ENCODE measurements at places on chromosomes 2 and 18. TPM values are rescaled to one million over a fixed set of nuclear protein-coding genes. Genes with fewer than 3 reads are reported as not detected.

- no peak for DNase-seq
Observed at GRCh38 chr2:64708829-64709228, 55.1 kb upstream of the SERTAD2 start.

DNA sequence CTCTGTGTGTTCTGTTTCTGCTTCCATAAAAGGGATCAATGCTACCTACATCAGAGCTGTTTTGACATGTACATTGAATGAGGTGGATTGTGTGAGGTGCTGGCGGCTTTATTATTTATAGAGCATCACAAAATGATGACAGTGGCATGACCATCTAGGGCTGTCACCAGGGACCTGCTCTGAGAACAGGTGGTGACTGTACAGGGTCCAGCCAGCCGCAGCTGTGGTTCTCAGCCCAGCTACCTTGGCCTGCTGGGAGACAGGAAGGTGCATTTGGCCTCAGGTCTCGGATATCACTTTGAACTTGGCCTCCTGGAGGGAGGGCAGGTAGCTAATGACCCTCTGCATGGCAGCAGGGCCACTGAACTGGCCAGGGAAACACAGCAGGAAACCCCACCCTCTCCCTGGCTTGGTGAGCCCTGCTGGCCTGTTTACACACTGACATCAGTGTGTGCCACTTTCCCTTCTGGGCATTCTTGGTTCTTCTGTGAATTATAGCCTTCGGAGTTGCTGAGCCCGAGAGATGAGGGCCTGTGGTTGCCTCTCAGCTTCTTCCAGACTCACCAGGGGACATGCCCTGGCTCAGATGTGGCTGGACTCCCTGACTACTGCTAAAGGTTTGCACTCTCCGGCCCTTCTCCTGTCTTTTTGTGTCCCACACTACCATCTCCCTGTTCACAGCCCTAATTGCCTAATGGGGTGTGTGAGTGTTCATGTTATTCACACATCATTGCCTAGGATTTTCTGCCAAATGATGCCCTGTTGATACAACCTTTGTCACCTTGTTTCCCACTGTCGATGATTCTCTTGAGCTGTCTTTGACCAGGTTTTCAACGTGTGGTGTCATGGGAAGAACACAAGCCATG lies 109.2 kb upstream of the RAB12 start:
- no peak for DNase-seq

CD8B2 gene
- total RNA-seq: not detected

DNA sequence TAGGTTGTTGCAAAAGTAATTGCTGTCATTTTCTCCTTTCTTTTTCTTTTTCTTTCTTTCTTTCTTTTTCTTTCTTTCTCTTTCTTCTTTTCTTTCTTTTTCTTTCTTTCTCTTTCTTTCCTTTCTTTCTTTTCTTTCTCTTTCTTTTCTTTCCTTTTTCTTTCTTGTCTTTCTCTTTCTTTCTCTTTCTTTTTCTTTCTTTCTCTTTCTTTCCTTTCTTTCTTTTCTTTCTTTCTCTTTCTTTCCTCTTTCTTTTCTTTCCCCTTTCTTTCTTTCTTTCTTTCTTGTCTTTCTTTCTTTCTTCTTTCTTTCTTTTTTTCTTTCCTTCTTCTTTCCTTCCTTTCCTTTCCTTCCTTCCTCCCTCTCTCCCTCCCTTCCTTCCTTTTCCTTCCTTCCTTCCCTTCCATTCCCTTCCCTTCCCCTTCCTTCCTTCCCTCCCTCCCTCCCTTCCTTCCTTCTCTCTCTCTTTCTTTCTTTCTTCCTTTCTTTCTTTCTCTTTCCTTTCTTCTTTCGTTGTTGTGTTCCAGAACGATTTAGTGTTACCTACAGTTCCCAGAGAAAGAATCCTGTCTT lies 178.9 kb downstream of the RPIA start:
- no peak for DNase-seq

OSGEPL1 gene
- total RNA-seq: 12.6 TPM

DNA sequence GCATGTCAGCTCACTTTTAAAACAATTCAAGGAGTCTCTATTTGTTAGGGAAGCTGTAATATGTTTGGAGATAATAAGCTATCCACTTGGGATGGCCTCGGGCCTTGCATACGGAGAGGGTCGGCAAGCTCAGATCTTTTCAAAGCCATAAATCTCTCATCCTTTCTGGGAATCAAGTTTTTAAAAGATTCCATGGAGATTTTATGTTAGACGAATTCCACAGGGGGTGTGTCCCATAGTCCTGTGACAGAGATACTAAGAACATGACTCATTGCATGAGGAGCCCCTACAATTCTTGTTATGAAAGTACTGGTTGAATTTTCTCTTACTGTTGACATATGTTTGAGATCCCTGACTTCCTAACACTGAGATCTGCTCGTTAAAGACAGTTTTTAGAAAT lies 108.7 kb downstream of the FEZ2 start:
- DNase-seq: no peak

GRCh38 chr2:162934191-162934590 lies 95.6 kb upstream of the KCNH7 start:
- no peak for DNase-seq

ERFE gene
- total RNA-seq: not detected

- no peak for DNase-seq
Observed at GRCh38 chr2:1584051-1584531, 160.2 kb downstream of the PXDN start.

- DNase-seq: no peak
Observed at GRCh38 chr2:106868275-106868674, 17.7 kb downstream of the ST6GAL2 start.

DNA sequence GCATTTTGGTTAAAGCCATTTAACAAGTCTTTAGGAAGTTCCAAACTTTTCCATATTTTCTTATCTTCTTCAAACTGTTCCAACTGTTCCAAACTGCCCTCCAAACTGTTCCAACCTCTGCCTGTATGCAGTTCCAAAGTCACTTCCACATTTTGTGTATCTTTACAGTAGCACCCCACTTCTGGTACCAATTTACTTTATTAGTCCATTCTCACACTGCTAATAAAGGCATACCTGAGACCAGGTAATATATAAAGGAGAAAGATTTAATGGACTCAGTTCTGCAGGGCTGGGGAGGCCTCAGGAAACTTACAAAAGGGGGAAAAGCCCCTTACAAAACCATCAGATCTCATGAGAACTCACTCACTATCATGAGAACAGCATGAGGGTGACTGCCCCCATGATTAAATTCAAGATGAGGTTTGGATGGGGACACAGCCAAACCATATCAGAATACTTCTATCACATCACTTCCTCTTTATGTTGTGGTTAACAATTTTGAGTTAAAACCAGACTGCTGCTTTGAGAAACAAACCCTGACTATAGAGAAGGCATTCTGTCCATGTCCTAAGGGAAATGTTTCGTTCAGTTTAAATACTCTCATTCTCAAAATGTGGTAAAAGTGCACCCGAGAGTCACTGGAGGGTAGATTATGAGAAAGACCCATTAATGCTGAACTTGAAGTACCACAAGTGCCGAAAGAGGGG lies 11.0 kb downstream of the IL18R1 start:
- DNase-seq: no peak

CFAP65 gene
- total RNA-seq: not detected

THSD7B gene
- total RNA-seq: 0.45 TPM

- no peak for DNase-seq
Observed at GRCh38 chr18:10160251-10160650, 246.4 kb downstream of the VAPA start.

UGT1A8 gene
- not detected for total RNA-seq

- no peak for DNase-seq
Observed at GRCh38 chr18:38221476-38222100, 656.0 kb upstream of the CELF4 start.

PROM2 gene
- 0.35 TPM for total RNA-seq

GAD1 gene
- not detected for total RNA-seq

OR6B2 gene
- total RNA-seq: not detected

DNA sequence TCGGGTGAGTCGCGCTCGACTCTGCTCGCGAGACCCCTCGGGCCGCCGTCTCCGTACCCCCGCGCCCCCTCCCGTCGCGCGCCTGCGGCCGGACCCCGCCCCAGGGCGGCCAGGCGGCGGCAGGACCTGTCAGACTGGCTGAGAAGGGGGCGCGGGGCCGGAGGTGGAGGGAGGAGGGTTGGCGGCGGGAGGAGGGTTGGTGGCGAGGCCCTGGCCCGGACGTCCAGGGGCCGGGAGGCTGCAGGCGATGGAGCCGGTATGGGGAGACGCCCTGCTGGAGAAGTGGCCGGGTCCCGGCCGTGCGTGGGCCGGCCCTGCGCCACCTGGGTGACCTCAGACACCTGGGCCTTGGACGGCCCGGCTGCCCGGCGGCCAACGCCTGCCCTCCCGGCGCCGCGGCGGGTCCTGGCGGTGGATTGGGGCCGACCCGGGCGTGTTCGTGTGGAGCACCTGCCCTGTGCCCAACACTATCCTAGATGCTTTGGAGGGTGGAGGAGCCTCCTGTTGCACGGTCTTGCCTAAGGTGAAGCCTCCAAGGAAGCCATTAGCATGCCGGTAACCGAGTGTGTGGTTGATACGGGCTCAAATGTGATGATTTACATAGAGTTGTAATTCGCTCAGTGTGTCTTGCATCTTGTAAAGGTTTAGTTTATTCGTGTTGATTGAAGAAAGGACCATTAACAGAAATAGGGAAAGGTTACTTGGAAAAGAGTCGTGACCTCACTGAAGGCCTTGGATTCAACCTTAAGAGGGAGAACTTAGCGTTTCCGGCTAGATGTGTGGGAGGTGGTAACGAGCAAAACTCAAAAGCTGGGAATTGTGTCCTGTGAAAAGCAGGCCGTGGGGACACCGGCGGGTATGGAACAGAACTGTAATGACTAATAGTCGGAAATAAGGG lies 550 bp downstream of the MYL12B start:
- no peak for DNase-seq

GRCh38 chr2:85780316-85781012 lies 26.7 kb downstream of the ATOH8 start:
- peak; percentile 30 for DNase-seq

- no peak for DNase-seq
Observed at GRCh38 chr2:20916604-20917286, 93.8 kb upstream of the LDAH start.

UPP2 gene
- not detected for total RNA-seq

ERCC3 gene
- 23.8 TPM for total RNA-seq

GRCh38 chr2:228624733-228625132 lies 443.2 kb upstream of the SPHKAP start:
- no peak for DNase-seq

DNA sequence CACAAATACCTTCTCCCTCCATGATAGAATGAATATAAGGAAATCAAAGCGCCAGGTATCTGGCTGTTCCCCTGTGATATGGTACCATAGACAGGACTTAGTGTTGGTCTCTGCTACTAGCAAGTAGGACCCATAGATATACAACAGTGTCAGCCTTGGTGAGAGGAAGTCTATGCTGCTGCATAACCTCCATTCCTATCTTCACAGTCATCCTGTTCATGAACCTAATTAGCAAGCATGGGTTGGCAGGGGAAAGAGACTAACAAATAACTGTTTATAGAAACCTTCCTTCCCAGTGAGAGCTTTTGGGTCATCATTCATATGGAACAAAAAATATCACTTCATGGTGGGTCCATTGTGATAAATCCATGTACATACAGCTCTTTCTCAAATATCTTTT lies 188.9 kb upstream of the FAM98A start:
- DNase-seq: no peak

DNA sequence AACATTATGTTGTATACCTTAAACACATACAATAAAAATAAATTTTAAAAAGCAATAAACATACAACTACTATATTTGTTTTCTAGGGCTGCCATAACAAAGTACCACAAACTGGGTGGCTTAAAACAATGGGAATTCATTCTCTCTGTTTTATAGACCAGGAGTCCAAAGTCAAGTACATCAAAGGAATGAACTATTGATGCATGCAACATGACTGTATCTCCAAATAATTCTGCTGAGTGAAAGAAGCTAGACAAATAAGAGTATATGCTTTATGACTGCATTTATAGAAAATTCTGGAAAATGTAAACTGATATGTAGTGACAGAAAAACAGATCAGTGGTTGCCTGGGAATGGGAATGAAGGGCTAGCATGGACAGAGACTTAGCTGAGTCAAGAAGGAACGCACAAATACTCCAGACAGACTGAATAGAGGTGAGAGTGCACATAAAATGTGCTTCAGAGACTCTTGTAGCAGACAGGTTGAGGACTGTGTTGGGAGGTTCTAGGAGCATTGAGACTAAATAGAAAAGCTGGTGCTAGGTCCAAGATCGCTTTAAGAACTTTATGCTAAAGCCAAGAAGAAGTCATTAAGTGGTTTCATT lies 11.0 kb upstream of the PLA2R1 start:
- no peak for DNase-seq

NT5C1B gene
- total RNA-seq: not detected

GRCh38 chr18:28584731-28585130 lies 407.8 kb upstream of the CDH2 start:
- DNase-seq: no peak

DNA sequence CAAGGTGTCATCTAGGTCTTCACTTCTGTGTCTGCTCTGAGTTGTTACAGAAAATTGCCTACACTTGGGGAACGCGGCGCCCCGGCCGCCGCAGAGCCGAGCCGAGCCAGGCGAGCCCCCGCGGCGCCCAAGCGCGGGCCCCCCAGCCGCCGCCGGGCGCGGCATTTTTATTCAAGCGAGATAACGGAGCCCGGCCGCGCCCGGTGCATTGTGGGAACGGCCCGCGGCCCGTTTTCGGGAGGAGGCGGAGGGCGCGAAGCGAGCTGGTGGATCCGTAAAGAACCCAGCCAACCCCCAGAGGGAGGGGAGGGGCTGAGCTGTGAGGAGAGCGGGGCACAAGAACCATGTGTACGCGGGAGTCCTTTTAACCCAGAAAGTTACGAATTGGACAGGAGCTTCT lies 191.8 kb downstream of the FTCDNL1 start:
- peak; percentile 67 for DNase-seq

DNA sequence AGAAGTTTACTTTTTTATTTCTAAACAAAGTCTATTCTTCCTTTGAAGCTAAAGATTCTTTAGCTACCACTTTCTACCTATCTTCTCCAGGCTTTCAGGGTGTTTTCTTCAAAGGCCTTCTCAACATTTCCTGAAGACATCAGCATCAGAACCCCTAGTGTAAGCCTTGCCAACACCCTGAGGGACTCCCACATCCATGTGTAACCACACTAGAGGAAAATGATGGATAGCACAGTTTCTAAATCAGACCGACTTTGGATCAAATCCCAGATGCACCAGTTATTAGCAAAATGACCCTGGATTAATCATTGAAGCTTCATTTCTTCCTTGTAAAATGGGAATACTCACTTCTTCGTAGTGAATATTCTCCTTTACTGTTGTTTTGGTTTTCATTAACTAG lies 4.7 kb upstream of the TTN start:
- DNase-seq: no peak

- no peak for DNase-seq
Observed at GRCh38 chr2:160963957-160964356, 196.3 kb upstream of the TANK start.
